ENCODE measurements at places on chromosomes 5 and 9. TPM values are rescaled to one million over a fixed set of nuclear protein-coding genes. Genes with fewer than 3 reads are reported as not detected.

Gene TNFSF15
- 7.3 TPM for total RNA-seq

DNA sequence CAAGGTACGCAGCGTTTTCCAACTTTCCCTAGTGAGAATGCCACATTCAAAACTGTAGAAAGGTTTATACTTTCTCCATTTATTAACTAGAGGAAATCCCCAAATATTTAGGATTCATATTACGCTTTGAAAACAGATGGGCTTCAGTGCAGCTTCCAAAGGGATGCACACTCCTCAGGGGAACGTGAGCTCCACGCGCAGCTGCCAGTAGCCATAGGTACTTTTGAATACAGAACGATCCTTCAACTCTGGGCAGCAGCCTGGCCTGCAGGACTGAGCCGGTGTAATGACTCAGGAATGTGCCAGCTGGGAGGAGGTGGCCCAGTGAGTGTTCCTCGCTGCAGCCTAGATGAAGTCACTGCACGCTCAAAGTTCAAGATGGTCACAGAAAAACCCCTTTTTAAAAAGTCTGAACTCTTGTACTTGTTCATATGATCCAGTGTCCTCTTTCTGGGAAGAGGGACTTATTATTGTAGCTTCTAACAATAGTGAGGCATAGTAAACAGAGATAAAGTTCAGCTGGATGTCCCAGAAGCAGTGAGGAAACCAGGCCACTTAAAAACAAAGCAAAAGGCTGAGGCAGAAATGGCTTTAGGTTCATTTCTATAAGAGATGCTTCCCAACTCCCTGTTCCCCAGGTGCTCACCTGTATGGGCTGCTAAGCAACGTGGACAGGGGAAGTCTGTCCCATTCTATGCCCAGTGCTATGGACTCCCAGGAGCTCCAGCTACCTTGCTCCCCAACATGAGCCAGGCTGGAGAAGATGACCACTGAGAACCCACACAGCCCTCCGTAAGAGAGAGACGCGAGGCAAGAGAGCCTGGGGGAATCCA is 130.0 kb downstream of the LHFPL2 start:
- peaks cover 28% of the 10 kb centered on the region for H3K36me3 ChIP-seq
- H3K4me1 ChIP-seq: peaks cover 42% of the 10 kb centered on the region
- no peak for DNase-seq
- no peaks in the 10 kb centered on the region for H3K27me3 ChIP-seq

DNA sequence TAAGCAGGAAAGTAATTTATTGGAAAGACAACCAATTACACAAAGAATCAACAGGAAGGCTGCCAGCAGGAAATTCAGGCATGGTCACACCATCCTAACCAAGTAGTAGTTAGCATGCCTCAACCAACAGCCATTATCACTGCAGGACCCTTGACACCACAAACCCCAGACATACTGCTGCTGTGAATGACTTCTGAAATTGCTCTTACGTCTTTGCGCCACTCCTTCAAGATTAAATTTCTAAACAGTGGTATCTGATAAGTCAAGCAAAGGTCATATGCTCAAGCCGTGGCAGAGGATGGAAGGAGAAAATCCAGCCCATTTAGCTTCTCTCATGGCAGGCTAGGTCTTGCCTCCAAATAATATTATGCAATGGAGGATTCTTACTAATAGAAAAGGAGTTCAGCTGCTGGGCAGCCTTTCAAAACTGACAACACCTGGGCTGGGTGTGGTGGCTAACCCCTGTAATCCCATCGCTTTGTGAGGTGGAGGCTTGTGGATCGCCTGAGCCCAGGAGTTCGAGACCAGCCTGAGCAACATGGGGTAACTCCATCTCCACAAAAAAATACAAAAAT is 5.0 kb upstream of the PTGER4 start:
- peaks cover 31% of the 10 kb centered on the region for H3K27me3 ChIP-seq
- H3K4me1 ChIP-seq: peaks cover 16% of the 10 kb centered on the region
- no peak overlapping the region for H3K4me3 ChIP-seq

Gene ERCC8
- 15.4 TPM for total RNA-seq

- no peak overlapping the region for H3K4me3 ChIP-seq
- DNase-seq: no peak
- no peaks in the 10 kb centered on the region for H3K27me3 ChIP-seq
- H3K27ac ChIP-seq: no peak overlapping the region
- no peaks in the 10 kb centered on the region for H3K36me3 ChIP-seq
These were observed 15.2 kb downstream of the LURAP1L start for GRCh38 chr9:12790001-12790400.

DNA sequence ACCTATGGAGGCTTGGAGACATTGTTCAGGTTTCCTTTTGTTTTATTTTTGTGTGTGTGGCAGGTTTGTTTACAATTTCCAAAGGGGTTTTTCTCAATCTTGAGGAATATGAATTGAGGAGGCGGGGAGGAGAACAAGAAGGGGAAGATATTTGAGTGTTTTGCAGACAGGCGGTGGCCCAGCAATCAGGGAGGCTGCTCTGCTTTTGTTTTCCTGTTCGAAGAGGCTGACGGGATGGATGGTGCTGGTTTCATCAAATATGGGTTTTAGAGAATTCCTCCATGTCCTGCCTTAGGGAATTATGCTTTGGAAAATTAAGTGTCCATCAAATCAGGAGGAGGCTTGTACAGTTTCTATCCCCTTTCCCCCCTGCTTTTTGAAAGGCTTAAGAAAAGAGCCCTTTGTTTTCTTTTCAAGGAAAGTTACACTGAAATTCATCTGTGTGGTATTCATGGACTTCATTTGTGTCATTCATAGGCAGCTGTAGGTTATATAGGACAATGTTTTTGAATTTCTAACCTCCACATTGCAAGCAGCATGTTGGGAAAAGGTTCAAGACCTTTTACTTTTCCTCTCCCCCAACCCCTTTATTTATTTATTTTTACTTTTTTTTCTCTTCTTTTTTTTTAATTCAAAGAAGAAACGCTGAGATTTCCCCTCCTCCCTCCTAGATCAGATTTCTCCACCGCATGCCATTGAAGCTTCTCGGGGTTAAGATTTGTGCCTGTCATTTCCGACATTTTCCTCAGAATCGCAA is 107.4 kb downstream of the ZNF462 start:
- no peak for DNase-seq
- H3K4me3 ChIP-seq: peak overlapping the region; percentile 3
- peaks cover 50% of the 10 kb centered on the region for H3K36me3 ChIP-seq
- H3K27ac ChIP-seq: peak overlapping the region; percentile 65
- peaks cover 24% of the 10 kb centered on the region for H3K4me1 ChIP-seq

Gene FUT7
- not detected for total RNA-seq

DNA sequence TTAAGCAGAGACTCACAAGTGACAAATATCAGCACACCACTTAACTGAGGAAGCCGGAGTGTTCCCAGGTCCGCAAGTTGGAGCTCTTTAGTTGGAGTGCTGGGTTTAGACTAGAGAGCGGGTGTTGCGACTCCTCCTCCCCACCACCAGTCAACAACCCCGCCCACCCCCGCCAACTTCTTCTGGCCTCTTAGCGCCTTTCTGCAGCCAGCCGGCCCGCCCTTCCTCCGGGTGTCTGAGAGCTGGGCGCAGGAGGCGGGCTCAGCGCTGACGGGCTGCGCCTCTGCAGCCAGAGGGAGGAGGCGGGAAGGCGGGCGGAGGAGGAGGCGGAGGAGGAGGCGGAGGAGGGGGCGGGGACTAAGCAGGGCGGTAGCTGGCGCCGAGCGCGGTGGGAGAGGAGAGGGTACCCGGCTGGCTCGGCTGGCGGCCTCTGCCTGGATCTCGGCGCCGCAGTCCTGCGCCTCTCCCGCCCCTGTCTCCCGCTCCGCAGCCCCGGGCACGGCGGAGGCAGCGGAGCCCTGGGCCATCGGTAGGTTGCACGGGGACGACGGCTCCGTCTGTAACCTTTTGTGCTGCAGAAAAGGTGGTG is at the start of gene MACIR:
MACIR (plus strand) TSS at position 396 of the 589 bp plus-strand sequence. CDS start 17,157 bp downstream, outside the sequence.
- no peaks in the 10 kb centered on the region for H3K27me3 ChIP-seq
- peak within 1 kb of the TSS; percentile 88 for H3K27ac ChIP-seq
- H3K4me1 ChIP-seq: peaks cover 23% of the 10 kb centered on the region
- peak within 1 kb of the TSS; percentile 95 for H3K4me3 ChIP-seq
- DNase-seq: peak; percentile 96
- H3K36me3 ChIP-seq: no peaks in the 10 kb centered on the region

- H3K4me1 ChIP-seq: peaks cover 4% of the 10 kb centered on the region
- H3K36me3 ChIP-seq: no peaks in the 10 kb centered on the region
- no peak overlapping the region for H3K4me3 ChIP-seq
- H3K27ac ChIP-seq: no peak overlapping the region
These were observed 197.7 kb downstream of the MCTP1 start for GRCh38 chr5:95086927-95087815.

GRCh38 chr9:11928871-11929321 is 764.3 kb upstream of the TYRP1 start:
- no peaks in the 10 kb centered on the region for H3K36me3 ChIP-seq
- H3K4me1 ChIP-seq: no peaks in the 10 kb centered on the region
- no peak for DNase-seq
- H3K27me3 ChIP-seq: no peaks in the 10 kb centered on the region

DNA sequence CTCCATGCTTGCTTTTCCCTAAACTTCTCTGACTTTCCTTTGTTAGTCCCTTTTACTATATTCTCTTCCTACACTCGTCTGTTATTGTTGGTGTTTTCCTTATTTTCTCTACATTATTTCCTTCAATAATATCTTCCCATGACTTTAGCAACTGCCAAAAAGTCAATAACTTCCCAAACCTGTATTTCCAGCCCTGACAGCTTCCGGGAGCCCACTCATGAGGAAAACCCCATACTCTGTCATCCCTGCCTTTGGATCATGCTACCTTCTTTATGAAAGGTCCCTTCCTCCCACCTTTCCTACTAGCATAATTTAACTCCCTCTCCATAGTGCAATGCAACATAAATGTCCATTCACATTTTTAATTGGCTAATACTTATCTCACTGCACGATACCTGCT is 144.0 kb upstream of the CDH6 start:
- peaks cover 30% of the 10 kb centered on the region for H3K4me1 ChIP-seq
- H3K27me3 ChIP-seq: no peaks in the 10 kb centered on the region
- no peak overlapping the region for H3K27ac ChIP-seq

Gene PTGER4
- total RNA-seq: 8.0 TPM
